T-helper 17 cell (primary cell): ENCODE measurements at places on chromosomes 3 and 15.

DNA sequence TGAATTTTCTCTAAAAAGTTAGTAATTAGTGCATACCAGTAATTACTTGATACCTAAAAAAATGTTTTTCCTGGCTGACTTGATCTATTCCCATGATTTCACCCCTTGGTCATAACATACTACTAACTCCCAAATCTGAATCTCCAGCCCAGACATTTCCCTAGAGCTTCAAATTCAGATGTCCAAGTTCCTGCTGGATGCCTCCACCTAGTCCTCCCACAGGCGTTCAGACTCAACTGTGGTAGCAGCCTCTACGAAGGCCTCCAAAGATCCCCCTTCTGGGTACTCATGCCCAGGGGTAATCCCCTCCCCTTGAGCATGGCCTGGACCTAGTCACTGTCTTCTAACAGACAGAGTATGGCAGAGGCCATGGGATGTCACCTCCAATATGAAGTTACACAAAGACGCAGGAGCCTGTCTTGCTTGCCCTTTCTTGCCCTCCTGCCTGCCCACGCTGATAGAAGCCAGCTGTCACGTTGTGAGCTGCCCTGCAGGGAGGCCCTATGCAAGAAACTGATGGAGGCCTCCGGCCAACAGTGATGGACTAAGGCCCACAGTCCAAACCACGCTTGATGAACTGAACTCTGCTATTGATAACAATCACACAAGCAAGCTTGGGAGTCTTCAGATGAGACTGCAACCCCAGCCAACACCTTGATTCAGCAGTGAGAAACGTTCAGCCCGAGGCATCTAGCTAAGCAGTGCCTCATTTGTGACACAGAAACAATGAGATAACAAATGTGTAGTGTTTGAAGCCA lies 8.6 kb upstream of the FBN1 start:
- H3K4me3 ChIP-seq: no peak overlapping the region
- DNase-seq: no peak
- H3K4me1 ChIP-seq: no peaks in the 10 kb centered on the region
- peaks cover 16% of the 10 kb centered on the region for H3K27me3 ChIP-seq

DNA sequence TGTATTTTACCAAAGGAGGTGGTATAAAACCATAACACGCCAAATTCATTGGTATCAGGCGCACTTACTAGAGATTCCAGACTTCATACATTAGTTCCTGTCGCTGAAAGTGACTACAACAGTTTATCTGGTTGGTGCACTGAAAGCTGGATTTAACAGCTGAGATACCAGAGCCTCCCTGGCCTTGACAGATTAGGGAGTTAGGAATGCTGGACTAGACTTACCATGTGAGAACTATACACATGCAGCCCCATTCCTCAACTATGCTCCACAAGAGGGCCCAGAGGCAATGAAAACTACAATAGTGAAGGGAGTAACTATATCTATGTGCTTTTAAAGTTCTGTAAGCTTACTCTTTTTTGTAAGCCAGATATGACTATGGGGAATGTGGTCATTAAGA lies 174.4 kb downstream of the STAG1 start:
- DNase-seq: no peak
- H3K4me1 ChIP-seq: peaks cover 2% of the 10 kb centered on the region
- no peak overlapping the region for H3K4me3 ChIP-seq
- H3K36me3 ChIP-seq: peaks cover 2% of the 10 kb centered on the region
- H3K27me3 ChIP-seq: no peaks in the 10 kb centered on the region

DNA sequence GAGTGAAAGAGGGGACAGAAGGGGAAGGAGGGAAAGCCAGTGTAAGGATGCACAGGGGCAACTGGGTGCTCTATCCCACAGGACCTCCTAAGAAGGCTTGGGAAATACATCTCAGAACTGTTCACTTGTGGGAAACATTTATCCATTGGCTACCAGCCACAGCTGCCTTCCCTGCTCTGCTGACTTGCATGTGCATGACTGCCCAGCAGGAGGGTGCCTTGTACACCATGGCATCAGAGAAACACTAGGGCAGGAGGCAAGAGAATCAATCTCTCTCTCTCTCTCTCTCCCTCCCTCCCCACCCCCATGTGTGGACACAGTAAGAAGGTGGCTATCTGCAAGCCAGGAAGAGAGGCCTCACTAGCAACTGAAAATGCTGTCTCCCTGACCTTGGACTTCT lies 62.9 kb upstream of the ZBTB38 start:
- no peak for DNase-seq
- H3K36me3 ChIP-seq: no peaks in the 10 kb centered on the region
- H3K27me3 ChIP-seq: no peaks in the 10 kb centered on the region
- H3K4me3 ChIP-seq: no peak overlapping the region

DNA sequence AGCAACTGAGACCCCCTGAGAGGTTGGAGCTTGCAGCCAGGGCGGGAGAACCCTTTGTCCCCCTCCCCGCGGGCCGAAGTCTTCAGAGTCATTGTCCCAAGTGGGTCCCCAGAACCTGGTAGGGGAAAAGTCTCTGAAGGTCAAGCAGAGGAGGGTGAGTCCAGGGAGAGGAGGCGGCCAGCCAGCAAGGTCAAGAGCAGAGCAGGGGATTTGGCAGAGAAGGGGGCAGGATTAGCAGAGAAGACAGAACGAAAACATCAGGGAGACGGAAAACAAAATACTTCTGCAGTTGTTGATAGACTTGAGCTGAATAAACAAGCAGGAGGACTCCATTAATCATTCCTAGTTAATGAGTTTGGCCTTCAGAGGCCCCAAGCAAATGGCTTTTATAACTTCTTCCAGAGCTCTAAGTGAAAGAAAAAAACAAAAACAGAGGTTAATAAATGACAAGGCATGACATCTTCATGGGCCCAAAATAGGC lies 66.7 kb downstream of the GRIP2 start:
- no peaks in the 10 kb centered on the region for H3K4me1 ChIP-seq
- H3K4me3 ChIP-seq: no peak overlapping the region
- H3K36me3 ChIP-seq: peaks cover 5% of the 10 kb centered on the region
- no peak for DNase-seq
- H3K27me3 ChIP-seq: no peaks in the 10 kb centered on the region
- H3K27ac ChIP-seq: peak overlapping the region; percentile 61

GRCh38 chr15:77034695-77035489 lies 36.0 kb downstream of the TSPAN3 start:
- no peaks in the 10 kb centered on the region for H3K27me3 ChIP-seq
- H3K4me1 ChIP-seq: peaks cover 17% of the 10 kb centered on the region
- H3K27ac ChIP-seq: peak overlapping the region; percentile 43
- peaks cover 12% of the 10 kb centered on the region for H3K36me3 ChIP-seq
- H3K4me3 ChIP-seq: peak overlapping the region; percentile 82

GRCh38 chr3:86766331-86766730 lies 224.6 kb downstream of the VGLL3 start:
- H3K36me3 ChIP-seq: no peaks in the 10 kb centered on the region
- H3K4me1 ChIP-seq: no peaks in the 10 kb centered on the region
- no peak overlapping the region for H3K27ac ChIP-seq
- no peaks in the 10 kb centered on the region for H3K27me3 ChIP-seq
- no peak for DNase-seq

GRCh38 chr15:85782064-85782463 lies 12.7 kb downstream of the KLHL25 start:
- peaks cover 41% of the 10 kb centered on the region for H3K4me1 ChIP-seq
- DNase-seq: no peak
- no peak overlapping the region for H3K4me3 ChIP-seq
- no peaks in the 10 kb centered on the region for H3K27me3 ChIP-seq

GRCh38 chr3:127751163-127751621 lies 71.1 kb downstream of the MGLL start:
- H3K4me3 ChIP-seq: no peak overlapping the region
- H3K27ac ChIP-seq: no peak overlapping the region
- H3K4me1 ChIP-seq: peaks cover 23% of the 10 kb centered on the region
- peaks cover 4% of the 10 kb centered on the region for H3K36me3 ChIP-seq
- peaks cover 70% of the 10 kb centered on the region for H3K27me3 ChIP-seq
- DNase-seq: no peak

DNA sequence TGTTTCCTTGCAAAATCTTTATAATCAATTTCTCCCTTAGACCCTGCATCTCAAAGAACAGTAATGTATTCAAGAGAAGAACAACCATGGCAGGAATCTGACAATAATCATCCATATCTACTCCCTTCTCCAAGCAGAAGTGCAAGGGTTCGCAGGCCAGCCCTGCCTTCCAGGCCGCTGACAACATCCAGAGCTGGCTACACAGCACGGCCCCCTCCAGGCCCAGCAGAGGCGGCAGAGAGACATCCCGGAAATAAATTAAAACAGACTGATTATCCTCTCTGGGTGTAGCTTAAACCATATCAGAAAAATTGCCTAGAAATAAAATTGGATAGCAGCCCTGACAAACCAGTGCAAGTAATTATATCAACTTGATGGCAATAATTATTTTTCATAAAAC lies 223.3 kb downstream of the FAM43A start:
- H3K27ac ChIP-seq: no peak overlapping the region
- H3K4me1 ChIP-seq: peaks cover 5% of the 10 kb centered on the region
- no peak for DNase-seq
- H3K4me3 ChIP-seq: no peak overlapping the region

- H3K4me1 ChIP-seq: peaks cover 6% of the 10 kb centered on the region
- no peak for DNase-seq
- no peaks in the 10 kb centered on the region for H3K36me3 ChIP-seq
- H3K4me3 ChIP-seq: no peak overlapping the region
- peaks cover 42% of the 10 kb centered on the region for H3K27me3 ChIP-seq
Measured at GRCh38 chr3:186277268-186277909, 84.6 kb downstream of the DGKG start.

DNA sequence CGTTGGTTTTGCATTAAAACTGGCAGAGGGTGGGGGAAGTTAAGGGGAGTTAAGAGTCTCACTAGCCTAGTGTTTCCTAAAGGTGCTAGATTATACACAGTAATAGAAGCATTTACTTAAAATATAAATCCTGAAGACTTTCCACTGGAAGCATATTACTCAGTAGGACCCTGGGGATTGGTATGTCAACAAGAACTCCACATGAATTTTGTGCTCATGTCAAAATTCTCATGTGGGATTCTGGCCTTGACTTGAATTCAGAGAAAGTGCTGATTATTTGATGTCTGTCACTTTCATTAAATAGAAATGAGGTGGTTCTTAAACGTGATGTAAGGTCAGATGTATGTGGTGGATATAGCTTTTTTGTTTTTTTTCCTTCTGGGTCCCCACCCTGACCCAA lies 997.2 kb downstream of the TUSC7 start:
- DNase-seq: no peak
- H3K4me1 ChIP-seq: no peaks in the 10 kb centered on the region
- H3K4me3 ChIP-seq: no peak overlapping the region
- no peaks in the 10 kb centered on the region for H3K36me3 ChIP-seq
- no peaks in the 10 kb centered on the region for H3K27me3 ChIP-seq

GRCh38 chr15:27176785-27177406 lies 205.9 kb downstream of the GABRG3 start:
- no peaks in the 10 kb centered on the region for H3K4me1 ChIP-seq
- H3K27me3 ChIP-seq: no peaks in the 10 kb centered on the region
- no peak overlapping the region for H3K4me3 ChIP-seq
- no peak overlapping the region for H3K27ac ChIP-seq
- no peak for DNase-seq
- H3K36me3 ChIP-seq: no peaks in the 10 kb centered on the region

GRCh38 chr15:63514531-63514943 lies 10.1 kb downstream of the USP3 start:
- peaks cover 2% of the 10 kb centered on the region for H3K36me3 ChIP-seq
- no peak for DNase-seq
- peaks cover 62% of the 10 kb centered on the region for H3K4me1 ChIP-seq
- H3K27ac ChIP-seq: peak overlapping the region; percentile 96
- H3K4me3 ChIP-seq: peak overlapping the region; percentile 56

GRCh38 chr3:184619369-184619768 lies 57.8 kb downstream of the EPHB3 start:
- peaks cover 18% of the 10 kb centered on the region for H3K4me1 ChIP-seq
- peak overlapping the region; percentile 80 for H3K4me3 ChIP-seq
- peaks cover 2% of the 10 kb centered on the region for H3K36me3 ChIP-seq
- peaks cover 32% of the 10 kb centered on the region for H3K27me3 ChIP-seq
- no peak for DNase-seq

- no peaks in the 10 kb centered on the region for H3K27me3 ChIP-seq
- no peak for DNase-seq
- no peak overlapping the region for H3K4me3 ChIP-seq
- H3K4me1 ChIP-seq: no peaks in the 10 kb centered on the region
- H3K36me3 ChIP-seq: no peaks in the 10 kb centered on the region
Measured at GRCh38 chr3:21185816-21186314, 565.1 kb downstream of the ZNF385D start.

DNA sequence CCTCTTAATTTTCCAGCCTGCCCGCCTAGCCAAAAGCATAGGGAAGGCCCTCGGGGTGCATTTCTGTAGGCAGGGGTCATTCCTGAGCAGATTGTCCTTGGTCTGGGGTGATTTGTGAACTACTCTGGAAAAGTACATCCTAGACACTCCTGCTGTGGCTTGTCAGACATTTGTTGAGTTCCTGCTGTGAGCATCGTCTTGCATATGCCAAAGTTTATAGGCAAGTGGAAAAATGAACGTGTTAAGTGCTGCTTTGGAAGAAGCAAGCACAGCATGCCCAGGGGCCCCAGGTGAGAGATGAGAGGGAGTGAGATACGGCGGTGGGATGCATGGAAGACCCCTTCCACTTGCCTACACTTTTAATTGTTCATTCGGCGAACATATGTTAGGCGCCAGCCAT lies 237.7 kb upstream of the ST8SIA2 start:
- H3K27ac ChIP-seq: no peak overlapping the region
- H3K4me1 ChIP-seq: peaks cover 23% of the 10 kb centered on the region
- H3K4me3 ChIP-seq: no peak overlapping the region

GRCh38 chr3:54188176-54188791 lies 65.9 kb downstream of the CACNA2D3 start:
- H3K36me3 ChIP-seq: no peaks in the 10 kb centered on the region
- H3K27ac ChIP-seq: no peak overlapping the region
- no peak overlapping the region for H3K4me3 ChIP-seq

DNA sequence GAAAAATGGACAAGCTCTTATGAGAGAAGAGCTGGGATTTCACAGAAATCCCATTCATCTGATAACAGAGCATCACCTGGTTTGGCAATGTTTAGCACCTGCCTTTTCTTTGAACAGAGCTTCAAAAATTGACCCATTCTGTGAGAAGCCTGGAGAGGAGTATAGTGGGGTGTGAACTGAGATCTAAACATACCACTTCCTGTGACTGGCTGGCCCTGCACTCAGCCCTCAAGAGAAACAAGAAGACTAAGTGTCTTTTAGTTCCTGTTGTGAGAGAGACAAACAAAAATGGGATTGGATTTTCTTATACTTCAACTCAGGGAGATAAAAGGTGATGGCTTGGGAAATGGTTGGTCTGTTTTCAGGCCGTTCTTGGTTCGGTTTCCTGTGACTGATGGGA lies 1060.2 kb downstream of the ROBO1 start:
- H3K27me3 ChIP-seq: no peaks in the 10 kb centered on the region
- H3K27ac ChIP-seq: no peak overlapping the region
- H3K36me3 ChIP-seq: no peaks in the 10 kb centered on the region
- H3K4me3 ChIP-seq: no peak overlapping the region
- DNase-seq: no peak
